ENCODE measurements at places on chromosomes 12 and 14.

GRCh38 chr12:2372735-2373134, 319.9 kb downstream of the CACNA1C start:
- DNase-seq, result no peak

DNA sequence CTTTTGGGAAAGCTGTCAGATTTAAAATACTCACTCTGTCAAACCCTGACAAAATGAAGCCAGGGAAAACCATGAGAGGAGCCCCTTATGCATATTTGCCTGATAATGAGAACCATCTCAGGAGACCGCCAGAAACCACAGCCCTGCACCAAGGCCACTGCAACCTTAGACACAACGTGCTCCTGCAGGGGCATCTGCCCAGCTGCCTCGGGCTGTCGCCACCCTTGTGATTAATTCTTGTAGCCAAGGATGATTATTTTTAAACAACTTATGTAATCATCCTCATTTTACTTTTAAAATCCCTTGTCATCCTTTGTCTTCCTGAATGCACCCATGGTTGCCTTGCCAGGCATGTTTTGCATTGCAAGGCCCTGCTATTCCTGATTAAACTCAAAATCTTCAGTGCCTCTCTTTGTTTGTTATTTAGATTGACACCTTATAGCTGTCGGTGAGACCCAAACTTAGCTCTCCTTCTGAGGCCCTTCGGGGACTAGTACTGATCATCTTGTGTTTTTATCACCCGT, 766.4 kb upstream of the TMEM132C start:
- DNase-seq, result no peak

- no peak for DNase-seq
Measured at GRCh38 chr14:78005325-78005724, 164.8 kb upstream of the NRXN3 start.

DNA sequence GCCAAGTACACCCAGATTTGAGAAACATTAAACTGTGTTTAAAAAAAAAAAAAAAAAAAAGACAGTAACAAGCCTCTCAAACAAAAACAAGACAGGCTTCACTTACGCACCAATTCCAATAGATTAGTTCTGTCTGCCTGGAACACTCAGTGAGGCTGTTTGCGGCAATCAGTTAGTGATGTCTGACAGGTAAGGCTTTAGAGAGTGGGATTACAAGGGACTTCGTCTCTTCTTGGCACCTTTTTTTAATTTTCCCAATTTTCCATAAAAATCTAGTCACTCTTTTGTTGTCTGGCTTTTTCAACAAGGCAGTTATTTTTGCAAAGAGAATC, 79.6 kb downstream of the NCOR2 start:
- DNase-seq, result no peak

GRCh38 chr12:22256605-22257004, 77.9 kb downstream of the ST8SIA1 start:
- no peak for DNase-seq

DNA sequence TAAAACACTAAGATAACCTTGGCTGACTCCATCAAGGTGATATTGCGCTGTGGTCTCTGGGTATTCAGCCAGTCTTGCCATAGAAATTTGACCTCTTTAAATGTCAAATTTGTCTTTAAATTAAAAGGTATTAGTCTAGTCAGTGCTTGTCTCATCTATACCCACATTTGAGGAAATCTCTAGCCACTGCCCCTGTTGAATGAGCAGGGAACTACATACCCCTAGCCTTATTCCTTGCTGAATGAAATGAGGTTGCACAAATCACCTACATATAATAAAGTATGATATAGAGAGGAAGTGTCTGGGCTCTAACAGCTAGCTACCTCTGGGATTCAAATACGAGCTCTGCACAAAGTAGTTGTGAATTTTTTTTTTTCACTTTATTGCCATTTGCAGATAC, 256.8 kb downstream of the C12orf50 start:
- no peak for DNase-seq

GRCh38 chr14:35752380-35752779, 56.7 kb downstream of the RALGAPA1 start:
- DNase-seq, result no peak

DNA sequence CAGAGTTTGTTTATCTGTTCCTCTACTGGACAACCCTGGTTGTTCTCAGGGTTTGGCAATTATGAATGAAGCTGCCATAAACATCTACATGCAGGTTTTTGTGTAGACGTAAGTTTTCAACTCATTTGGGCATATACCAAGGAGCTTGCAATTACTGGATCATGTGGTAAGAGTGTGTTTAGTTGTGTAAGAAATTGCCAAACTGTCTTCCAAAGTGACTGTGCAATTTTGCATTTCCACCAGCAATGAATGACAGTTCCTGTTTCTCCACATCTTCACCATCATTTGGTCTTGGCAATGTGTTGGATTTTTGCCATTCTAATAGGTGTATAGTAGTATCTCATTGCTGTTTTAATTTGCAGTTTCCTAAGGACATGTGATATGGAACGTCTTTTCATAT, 39.8 kb upstream of the FBXO33 start:
- no peak for DNase-seq
